ENCODE measurements at places on chromosomes 2 and 18.

DNA sequence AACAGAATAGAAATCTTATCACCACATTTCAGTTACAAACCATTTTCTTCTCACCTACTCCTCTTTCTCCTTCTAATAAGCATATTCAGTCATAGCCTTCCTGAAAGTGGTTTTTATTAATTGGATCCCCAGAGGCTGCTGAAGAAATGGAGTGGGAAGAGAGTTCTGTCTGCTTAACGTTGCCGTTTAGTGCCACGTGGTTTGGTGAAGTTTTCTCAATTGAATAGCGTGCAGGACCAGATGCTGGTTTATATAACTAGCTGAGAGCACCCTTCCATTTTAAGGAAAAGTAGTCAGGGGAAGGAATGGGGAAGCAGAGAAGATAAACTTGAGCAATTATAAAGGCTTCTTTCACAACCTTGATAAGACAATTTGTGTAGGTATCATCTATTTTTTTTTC lies 318.7 kb downstream of the PTH2R start:
- DNase-seq: no peak

DNA sequence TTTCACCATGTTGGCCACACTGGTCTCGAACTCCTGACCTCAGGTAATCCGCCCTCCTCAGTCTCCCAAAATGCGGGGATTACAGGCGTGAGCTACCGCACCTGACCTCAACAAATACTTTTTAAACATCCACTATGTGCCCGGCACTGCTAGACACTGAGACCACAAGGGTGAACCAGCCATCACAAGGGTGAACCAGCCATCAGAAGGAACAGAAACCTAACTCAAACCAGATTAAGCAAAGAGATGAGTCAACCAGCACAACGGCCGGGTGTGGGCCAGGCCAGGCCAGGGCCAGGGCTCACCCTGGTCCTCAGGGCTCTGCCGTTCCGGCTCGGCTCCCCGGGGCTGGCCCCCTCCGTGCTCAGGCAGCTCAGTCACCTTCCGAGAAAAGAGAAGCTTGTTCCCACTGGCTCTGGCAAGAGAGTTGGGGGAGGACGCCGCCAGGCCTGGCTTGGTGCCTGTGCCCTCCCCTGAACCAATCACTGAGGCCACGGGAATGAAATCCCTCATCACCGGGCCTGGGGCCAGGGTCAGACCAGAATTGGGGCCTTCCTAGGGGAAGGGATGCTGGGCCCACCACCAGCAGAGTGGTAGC lies 4.4 kb downstream of the TEX44 start:
- no peak for DNase-seq

- no peak for DNase-seq
Measured at GRCh38 chr2:67930156-67930555, 132.6 kb downstream of the C1D start.

GRCh38 chr2:68388772-68389171 lies 23.7 kb downstream of the PLEK start:
- DNase-seq: no peak

- DNase-seq: no peak
Measured at GRCh38 chr2:71422786-71423185, 30.6 kb upstream of the DYSF start.
